ENCODE measurements at places on chromosomes 13 and 19.

DNA sequence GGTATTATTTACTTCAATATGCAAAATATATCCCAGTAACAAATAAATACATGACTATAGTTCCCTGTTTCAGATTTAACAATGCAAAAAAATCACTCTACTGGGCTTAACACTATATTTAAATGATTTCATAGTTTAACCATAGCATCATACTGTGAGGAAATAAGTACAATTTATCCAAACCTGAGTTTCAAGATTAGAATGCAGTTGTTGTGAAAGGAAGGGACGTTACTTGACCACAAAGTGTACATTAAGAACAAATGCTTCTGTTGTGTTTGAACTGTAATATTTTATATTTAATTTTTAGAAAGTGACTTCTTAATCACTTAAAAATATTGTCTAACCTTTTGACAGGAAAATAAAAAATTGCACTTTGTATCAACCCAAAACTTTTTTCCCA lies 1747.9 kb upstream of the SPRY2 start:
- DNase-seq, result no peak

- no peak for DNase-seq
Measured at GRCh38 chr19:813219-814151, 8.3 kb downstream of the PLPPR3 start.

- no peak for DNase-seq
Measured at GRCh38 chr19:43286786-43287185, 17.5 kb upstream of the PSG9 start.

GRCh38 chr19:29477831-29478577 lies 47.8 kb upstream of the VSTM2B start:
- DNase-seq, result no peak

DNA sequence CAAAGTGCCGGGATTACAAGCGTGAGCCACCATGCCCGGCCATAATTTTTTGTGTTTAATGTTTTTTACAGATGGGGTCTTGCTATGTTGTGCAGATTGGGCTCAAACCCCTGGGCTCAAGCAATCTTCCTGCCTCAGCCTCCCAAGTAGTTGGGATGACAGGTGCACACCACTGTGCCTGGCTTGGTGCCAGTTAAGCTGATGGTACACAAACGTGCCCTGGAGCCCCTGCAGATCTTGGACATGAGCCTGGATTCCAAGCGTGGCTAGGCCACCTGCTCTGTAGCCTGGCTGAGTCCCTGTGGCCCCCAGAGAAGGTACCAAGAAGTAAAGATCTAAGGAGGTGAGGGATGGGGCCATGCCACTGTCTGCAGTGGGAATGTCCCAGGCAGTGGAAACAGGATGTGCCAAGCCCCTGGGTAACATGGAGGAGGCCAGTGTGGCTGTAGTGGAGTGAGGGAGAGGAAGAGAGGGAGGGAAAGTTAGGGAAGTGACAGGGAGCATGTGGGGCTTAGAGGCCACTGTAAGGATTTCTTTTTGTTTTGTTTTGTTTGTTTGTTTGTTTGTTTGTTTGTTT lies 7.0 kb downstream of the PRODH2 start:
- DNase-seq, result no peak

DNA sequence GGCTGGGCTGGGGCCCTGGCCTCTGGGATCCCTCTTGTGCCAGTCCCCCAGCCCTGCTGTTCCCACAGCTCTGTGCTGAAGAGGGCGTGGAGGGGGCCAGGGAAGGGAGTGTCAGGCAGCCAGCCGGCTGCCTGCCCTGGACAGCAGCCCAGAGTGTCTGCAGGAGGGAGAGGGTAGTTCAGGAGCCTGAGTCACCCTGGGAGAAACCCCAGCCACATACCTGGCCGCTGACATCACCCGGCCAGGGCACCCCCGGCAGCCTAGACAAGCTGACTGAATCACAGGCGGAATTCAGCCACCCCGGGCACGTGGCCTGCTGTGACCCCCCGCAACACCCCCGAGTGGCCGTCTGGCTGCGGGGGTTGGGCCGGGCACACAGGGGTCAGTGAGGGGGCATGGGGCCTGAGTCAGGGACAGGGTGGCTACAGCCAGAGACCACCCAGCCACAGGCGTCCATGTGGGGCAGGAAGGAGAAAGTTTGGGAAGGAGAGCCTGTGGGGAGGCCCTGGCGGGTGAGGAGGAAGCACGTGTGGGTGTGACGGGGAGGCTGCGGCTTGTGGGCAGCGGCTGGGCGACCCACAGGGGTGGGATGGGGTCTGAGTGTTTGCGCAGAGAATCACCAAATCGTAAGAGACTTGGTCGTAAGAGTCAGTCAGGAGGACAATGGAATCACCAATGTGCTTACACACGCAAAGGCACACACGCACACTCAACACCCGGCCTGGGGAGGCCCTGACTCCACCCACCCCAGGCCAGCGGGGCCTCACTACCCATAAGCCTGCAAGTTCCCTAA lies 11.9 kb upstream of the FOSB start:
- no peak for DNase-seq

DNA sequence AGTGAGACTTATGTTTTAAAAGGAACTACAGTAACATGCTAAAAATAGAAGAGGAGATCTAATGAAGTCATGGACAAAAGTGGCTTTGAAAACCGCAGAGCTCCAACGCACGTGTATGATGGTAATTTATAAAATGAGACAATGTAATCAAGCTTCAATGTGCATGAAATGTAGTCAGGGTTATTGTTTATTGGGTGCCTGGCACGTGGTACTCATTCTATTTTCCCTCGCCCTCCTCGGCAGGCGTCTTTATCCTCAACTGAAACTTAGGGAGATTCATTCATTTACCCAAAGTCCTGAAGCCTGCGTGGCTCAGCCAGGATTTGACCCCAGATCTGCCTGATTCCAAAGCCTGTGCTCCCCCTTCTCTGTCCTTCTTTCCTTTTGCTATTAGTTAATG lies 79.8 kb downstream of the CHST8 start:
- DNase-seq, result no peak

GRCh38 chr19:20969498-20969897 lies 46.4 kb downstream of the ZNF85 start:
- DNase-seq, result no peak

- DNase-seq, result no peak
Measured at GRCh38 chr13:79037197-79037596, 368.9 kb downstream of the RBM26 start.

- no peak for DNase-seq
Measured at GRCh38 chr19:53894707-53895106, 12.7 kb downstream of the PRKCG start.

GRCh38 chr13:105406551-105406950 lies 1128.9 kb downstream of the EFNB2 start:
- DNase-seq, result no peak

DNA sequence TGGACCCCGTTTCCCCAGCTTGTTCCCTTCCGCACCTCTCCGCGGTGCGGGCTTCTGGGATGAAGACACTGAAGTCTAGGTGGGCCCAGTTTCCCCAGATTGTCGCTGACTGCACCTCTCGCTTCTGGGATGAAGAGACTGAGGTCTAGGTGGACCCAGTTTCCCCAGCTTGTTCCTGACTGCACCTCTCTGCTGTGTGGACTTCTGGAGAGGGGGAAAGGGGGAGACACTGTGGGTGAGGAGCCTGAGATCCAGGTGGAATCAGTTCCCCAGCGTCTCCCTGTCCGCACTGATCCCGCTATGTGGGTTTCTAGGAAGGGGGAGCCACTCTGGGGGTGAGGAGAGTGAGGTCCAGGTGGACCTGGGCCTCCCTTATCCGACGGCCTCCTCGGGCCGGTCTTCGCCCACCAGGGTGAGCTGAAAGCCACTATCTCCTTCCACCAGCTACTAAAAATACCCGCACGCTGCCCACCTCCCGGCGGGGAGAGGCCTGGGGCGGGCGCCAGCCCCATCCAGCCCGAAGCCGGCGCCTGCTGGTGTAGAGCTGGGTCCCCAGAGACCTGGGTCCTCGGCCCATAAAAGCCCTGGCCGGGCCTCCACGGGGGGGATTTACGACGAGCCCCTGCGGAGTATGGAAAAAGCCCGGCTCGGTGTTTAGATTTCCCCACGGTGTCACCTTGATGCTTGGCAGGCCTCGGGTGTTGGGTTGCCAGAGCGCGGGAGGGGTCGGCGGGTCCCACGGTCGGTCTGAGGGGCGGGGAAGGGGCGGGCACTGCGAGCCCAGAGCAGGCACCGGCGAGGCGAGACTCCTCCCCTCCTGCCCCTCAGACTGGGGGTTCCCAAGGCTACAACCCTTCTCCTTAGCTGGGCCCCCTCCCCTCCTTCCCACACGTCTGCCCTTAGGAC lies 10.6 kb downstream of the FUT6 start:
- DNase-seq, result peak; percentile 53

DNA sequence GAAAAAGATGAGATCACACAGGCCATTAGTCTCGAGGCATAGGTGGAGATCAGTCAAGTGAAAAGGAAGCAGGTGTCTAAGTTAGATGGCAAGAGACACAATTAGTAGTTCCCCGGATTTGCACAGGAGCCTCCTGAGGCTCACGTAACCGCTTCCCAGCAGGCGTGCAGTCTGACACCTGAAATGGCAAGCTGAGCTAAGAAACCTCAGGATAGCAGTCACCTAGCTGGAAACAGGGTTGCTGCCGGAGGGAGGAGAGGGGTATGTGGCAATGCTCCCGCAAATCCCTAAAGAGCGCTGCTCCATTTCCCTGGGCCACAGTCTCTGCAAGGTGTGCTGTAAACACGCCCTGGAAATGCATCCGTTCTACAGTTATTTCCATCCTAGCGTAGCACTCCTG lies 1151.0 kb downstream of the DIAPH3 start:
- no peak for DNase-seq

All from GM19239 (cell line).